ENCODE measurements at places on chromosomes 5 and 9.

DNA sequence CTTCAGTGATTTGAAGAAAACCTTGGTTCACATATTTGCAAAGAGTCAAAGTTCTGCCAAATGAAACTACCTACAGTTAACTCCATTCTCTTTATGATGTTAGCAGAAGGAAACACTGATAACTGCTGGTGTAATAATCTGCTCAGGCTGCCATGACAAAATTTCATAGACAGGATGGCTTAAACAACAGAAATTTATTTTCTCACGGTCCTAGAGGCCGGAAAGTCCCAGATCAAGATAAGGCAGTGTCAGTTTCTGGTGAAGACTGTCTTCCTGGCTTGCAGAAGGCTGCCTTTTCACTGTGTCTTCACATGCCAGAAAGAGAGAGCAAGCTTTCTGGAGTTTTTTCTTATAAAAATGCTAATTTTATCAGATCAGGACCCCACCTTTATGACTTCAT lies 102.4 kb upstream of the PARP8 start:
- DNase-seq: no peak

GRCh38 chr5:36066001-36066539 lies 612 bp downstream of the UGT3A2 start:
- DNase-seq: no peak

DNA sequence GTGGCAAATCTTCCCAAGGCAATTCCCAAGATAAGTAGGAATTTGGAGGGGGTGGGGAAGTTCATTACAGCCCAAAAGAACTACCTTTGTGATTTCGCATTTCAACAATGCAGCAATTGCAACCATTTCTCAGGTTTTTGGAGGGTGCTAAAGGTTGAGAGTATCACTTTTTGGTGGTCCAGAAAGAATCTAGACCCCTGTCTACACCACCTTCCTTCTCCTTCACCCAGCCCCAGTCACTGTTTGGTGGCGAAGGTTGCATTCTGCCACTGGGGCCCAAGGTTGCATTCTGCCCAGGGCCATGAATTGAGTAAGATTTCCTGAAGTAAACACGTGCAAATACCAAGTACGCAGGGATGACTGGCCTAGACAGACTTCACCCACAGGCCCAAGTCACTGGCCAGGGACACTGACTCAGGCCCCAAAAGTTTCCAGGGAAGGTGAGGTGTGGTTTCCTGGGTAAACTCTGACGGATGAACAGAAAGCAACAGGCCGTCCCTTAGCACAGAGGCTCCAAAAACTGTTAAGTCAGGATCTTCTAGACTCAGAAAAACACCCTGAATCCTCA lies 5.7 kb downstream of the PDE6A start:
- peak; percentile 24 for DNase-seq

- no peak for DNase-seq
Measured at GRCh38 chr5:142870532-142871362, 100.6 kb downstream of the ARHGAP26 start.

DNA sequence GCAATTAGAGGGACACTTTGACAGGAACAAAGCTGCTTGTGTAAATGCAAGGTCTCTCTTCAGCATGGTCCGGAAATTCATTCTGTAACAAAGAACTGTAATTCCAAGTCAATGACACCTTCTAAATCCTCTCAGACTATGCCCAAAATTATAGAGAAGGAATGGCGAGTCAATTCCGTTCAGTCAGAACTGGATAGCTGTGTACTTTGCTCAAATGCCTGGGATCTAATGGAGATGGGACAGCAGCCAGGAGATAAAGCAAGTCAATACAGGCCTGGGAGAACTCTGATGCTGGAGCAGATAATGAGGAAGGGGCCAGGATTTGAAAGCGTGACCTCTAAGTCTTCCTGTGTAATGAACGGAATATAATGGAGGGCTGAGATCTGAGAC lies 96.4 kb upstream of the SPRY4 start:
- no peak for DNase-seq

GRCh38 chr9:134085674-134086073 lies 17.8 kb upstream of the BRD3 start:
- DNase-seq: no peak

GRCh38 chr9:104748359-104749031 lies 1.0 kb downstream of the NIPSNAP3A start:
- peak; percentile 37 for DNase-seq

- DNase-seq: peak; percentile 75
Measured at GRCh38 chr5:107674655-107675054, 3.9 kb upstream of the EFNA5 start.

DNA sequence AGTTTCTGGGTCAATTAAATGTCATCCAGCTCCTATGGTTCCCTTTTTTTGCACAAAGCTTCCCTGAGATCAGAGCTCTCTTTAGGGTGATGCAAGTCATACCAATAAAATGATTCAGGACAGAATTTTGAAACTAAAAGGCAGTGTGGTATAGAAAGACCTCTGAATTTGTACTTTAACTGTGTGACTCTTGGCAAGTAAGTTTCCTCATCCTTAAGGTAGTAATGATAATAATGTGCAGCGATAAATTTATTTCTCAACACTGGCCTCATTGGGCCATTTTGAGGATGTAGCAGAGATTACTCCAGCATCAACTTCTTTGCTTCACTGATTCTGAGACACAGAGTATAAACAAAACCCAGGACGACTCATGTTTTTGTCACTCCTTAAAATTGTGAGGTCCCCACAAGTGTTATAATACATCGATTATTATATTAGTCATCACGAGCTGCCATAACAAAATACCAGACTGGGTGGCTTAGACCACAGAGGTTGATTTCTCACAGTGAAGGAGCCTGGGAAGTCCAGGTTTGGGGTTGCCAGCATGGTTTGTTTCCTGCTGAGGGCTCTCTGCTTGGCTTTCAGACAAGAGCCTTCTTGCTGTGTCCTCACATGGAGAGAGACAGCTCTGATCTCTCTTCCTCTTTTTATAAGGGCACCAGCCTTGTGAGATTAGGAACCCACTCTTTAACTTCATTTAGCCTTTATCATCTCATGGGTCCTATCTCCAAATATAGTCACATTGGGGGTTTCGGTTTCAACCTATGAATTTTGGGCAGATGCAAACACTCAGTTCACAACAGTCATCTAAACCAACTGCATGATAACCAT lies 293.0 kb downstream of the ZNF608 start:
- peak; percentile 92 for DNase-seq

GRCh38 chr9:72041775-72042194 lies 18.6 kb downstream of the C9orf57 start:
- DNase-seq: peak; percentile 72

- no peak for DNase-seq
Measured at GRCh38 chr9:95458666-95459065, 58.1 kb downstream of the PTCH1 start.

Data from fibroblast of skin of scalp (primary cell).